NCI-H1436 treated with DMSO at 0.1 percent for 48 hours (cell line): ENCODE measurements at places on chromosomes 1 and 21.

GRCh38 chr21:41740604-41741252 lies 26.1 kb downstream of the RIPK4 start:
- DNase-seq: no peak

- DNase-seq: no peak
Measured at GRCh38 chr1:65208563-65208973, 60.6 kb downstream of the AK4 start.

GRCh38 chr1:211591980-211592493 lies 13.1 kb upstream of the SLC30A1 start:
- no peak for DNase-seq

DNA sequence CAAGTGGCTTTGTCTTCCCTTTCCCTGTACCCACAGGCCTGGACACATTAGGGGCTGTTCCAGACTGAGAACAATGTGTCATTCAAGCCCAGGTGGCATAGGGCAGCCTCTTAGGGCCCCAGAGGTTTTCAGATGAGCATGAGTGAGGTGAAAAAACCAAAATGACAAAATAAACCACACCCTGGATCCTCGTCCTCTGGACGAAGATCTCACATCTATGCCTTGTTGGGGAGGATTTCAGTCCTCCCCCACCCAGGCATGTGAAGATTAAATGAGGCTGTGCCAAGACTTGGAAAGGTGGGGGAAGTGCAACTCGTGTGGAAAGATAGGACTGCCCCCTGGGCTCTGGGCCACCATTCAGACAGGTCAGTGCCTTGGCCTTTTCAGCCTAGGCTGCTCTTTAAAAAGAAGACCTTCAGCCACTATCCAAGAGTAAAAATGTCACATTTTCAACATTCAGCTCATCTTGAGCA lies 32.8 kb upstream of the IL19 start:
- no peak for DNase-seq

GRCh38 chr1:165883056-165883455 lies 55.6 kb downstream of the UCK2 start:
- DNase-seq: no peak

GRCh38 chr1:187794561-187794960 lies 965.8 kb downstream of the PLA2G4A start:
- no peak for DNase-seq

DNA sequence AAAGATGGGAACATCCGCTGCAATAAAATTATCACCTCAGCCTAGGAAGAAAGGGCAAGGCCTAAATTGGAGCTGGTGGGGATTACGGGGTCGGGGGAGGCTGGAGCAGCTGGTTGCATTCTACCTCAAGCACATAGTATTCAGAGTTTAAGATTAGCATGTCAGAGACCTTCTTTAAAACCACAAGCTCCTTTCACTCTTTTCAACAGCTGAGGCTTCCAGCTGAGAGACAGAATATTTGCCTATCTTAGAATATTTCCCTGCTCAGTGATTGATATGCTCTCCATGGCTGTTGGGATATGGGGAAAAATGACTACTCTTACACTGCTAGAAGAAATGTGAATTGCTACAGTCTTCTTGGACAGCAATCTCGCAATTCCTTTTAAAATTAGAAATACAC lies 248.6 kb downstream of the TBX15 start:
- no peak for DNase-seq

- DNase-seq: no peak
Measured at GRCh38 chr1:224489534-224490365, 55.2 kb upstream of the WDR26 start.
